Fibroblast of skin of left biceps (primary cell): ENCODE measurements at places on chromosomes 1 and 21.
A peak's percentile ranks its signal among the peaks of the same experiment; 100 is the strongest.

- no peak for DNase-seq
These were observed 3.6 kb upstream of the SCAF4 start for GRCh38 chr21:31735511-31735992.

DNA sequence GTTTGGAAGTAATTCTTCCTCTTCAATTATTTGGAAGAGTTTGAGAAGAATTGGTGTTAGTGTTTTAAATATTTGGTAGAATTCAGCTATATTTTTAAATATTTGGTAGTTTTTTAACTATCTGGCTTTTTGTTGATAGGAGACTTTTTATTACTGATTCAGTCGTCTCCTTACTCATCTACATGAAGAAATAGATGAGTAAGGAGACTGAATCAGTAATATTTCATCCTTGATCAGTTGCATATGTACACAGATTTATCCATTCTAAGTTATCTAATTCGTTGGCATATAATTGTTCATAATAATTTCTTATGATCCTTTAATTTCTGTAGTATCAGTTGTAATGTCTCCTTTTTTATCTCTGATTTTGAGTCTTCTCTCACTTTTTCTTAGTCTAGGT, 224.1 kb downstream of the GPR52 start:
- DNase-seq = no peak

DNA sequence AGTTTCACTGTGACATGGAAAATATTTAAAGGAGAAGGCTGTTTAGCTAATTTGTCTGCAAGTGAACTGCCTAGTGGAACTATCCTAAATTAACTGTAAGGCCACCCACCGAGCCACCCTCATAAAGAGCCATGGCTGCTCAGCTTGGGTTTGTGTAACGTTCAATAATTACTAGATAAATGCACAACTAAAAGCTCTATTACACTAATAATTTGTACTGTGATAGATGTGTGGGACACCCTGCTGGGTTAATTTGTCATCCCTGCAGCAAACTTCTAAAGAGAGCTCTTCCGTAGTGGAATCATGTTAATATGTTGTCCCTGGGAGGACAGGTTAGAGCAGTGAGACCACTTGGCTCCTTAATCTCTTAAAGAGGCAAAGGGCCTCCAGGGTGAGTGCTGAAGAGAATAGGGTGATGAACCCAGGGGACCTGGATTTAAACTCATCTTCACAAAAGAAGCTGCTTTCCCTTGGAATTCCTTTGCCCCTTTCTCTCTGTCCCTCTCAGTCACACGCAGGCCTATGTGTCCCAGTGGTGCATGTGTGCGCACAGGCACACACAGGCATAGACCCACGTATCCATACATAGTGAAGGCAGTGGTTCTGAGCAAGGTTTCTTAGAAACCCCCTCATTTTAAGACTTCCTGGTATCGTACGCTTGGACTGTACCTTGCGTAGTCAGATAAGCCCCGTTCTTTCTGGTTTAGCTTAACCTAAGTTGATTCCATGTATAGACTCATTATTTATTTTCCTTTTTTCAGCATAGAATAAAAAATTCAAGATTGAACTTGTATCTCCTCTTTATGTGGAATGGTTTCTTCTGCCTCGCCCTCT, 310.3 kb downstream of the NFIA start:
- DNase-seq = no peak

DNA sequence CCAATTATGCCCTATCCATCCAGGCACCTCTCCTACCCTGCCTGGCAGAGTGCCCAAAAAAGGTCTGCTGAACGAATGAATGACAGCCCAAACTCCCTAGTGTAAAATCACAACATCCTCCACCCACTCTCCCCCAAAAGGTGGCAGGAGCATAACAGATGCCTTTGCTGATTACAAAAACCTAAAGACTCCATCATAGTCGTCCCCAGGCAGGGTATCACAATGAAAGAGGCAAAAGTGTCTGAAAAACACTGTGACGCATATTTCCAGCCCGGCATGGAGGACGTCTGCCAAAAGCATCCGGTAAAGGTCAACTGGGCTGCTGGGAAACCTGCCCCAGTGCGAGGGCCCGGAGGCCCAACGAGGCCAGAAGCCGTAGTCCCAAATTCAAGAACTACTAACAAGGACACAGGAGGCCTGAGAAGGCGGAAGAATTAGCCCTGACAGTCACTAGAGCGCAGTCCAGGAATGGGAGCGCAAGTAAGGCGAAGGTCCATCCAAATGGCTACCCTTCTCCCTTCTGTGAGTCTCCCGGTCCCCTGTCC, 576 bp downstream of the SMIM12 start:
- no peak for DNase-seq

- DNase-seq = no peak
These were observed 8.0 kb downstream of the HES4 start for GRCh38 chr1:991895-992294.

GRCh38 chr1:223225061-223225460, 82.0 kb upstream of the TLR5 start:
- DNase-seq = no peak

DNA sequence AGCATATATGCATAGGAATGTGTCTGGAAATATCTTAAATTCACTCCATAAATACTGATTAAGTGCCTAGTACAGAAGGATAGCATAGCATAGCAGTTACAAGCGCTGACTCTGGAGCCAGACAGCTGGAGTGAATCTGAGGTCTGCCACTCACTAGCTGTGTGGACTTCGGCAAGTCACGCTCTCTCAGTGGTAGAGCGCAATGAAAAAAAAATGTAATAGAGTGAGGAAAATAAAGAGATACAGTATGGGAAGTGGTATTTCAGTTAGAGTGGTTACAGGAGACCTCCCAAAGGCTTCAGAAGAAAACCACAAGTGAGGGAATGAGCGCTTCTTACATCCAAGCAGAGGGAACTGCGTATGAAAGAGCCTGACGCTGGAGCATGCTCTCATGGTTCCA, 338.9 kb upstream of the PRMT6 start:
- peak; percentile 31 for DNase-seq

DNA sequence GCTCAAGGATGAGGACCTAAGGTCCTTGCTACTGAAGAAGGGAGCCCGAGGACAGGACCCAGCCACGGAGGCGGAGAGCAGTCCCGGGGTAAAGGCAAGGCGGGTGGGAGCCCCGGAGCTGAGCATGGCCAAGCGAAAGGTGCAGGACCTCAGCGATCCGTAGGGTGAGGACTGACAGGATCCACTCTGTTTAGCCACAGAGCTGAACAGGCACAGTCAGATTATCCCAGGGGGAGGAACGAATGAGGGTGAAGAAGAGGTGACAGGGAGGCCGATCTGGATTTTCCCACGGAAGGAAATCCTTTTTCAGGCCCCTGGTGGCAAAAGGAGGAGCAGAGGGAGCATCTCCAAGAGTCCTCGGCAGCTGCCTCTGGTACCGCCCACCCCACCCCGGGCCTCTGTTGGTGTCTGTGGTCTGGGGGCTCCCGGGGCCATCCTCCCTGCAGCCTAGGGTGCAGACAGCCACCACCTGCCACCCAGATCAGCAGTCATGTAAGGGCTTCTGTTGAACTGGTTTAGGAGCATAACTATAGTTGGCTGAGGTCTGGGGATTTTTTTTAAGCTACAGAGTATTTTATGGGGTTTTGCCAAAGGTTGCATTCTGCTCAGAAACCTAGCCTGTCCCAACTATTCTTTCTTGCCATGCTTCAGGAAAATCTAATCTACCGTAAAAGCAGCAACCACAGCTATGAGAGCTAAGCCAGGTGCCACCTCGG, 32.3 kb upstream of the LBR start:
- no peak for DNase-seq

DNA sequence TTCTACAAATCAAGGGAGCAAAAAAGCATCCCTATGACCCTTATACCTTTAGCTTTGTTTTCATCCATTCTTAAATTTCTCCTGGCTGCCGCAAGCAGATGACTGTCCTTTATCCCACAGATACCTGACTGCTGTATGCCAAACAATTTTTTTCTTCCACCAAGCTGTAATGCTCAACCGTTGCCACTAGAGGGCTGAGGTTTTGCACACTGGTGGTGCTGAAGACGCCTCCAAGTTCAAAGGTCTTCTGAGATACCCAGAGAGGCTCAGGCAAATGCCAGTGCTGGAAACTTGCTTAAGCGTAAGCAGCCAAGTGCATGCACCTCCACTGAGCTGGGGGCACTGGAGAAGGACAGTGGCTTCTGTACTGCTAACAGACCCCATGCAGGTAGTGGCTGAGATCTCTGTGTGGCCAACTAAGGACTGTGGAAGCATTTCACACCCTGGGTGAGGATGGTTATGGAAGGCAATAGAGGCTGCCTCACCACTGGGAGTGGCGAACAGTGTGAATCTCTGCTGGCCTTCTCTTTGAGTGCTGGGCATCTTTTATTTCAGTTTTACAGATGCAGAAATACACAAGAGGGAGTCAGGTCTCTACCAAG, 28.5 kb downstream of the CNIH3 start:
- DNase-seq = no peak

- no peak for DNase-seq
These were observed 16.0 kb downstream of the ELOA start for GRCh38 chr1:23759277-23759676.
